ENCODE measurements at places on chromosomes 5 and 9. TPM values are rescaled to one million over a fixed set of nuclear protein-coding genes. Genes with fewer than 3 reads are reported as not detected.

DNA sequence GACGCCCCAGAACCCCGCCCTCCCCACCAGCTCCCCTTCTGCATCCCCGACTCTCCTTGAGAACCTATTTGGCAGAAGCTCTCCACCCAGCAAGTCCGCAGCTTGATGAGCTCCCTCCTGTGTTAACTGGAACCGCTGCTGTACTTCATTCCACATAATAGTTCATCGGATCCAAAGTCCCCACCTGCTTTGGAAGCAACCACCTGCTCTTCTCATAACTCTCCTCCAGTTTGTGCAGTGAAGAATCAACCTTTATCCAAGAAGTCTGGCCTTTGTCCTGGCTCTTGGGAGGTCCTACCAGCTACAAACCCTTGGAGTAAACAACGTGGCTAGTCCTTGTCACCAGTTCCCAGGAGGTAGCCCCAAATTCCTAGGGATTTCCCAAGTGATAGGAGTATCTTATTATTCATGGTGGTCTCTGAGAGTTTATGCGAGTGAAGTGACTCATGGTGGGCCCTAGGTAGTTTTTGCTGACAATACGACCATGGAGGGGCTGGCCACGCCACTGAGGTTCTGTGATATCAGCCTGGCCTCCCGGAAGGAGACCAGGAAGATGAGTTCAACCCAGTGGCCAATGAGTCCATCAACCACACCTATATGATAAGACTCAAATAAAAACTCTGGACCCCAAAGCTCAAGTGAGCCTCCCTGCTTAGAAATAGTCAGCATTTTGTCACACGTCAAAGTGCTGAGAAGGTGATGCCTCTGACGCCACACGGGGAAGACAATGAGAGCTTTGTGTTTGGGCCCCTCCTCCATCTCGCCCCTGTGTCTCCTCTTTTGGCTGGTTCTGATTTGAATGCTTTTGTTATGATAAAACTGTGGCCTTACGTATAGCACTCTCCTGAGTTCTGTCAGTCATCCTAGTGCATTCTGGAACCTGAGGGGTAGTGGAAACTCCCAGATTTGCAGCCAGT lies 3.6 kb upstream of the IL4 start:
- no peak for DNase-seq

DNA sequence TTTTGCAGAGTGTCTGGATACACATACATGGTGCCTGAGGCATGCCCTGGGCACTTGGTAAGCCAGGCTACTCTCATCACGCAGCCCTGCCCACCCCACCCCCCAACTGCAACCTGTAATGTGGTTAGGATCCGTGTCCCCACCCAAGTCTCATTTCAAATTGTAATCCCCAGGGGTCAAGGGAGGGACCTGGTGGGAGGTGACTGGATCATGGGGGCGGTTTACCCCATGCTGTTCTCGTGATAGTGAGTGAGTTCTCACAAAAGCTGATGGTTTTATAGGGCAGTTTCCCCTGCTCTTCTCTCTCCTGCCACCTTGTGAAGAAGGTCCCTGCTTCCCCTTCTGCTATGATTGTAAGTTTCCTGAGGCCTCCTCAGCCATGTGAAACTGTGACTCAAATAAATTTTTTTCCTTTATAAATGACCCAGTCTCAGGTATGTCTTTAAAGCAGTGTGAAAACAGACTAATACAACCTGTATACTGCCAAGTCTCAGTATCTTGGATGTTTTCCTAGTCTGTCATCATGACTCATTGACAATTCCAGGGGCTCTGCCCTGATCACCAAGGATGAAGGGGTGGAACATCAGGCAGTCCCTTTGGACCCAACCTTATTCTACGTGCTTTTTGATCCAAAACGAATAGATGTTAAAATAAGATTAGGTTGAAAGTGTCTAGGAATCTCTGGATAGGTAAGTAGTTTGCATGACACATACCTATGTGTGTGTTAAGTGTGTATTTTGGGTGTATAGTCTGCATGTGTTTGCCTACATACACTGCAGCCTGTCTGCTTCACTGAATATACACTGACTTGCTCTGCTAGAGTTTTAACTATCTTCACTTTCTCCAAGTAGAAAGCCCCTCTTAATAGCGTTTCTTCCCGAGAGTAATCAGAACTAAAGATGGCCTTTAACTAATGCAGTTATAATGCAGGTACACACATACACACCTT lies 293.8 kb downstream of the SLIT3 start:
- no peak for DNase-seq

Gene C9orf153
- total RNA-seq, result not detected

GRCh38 chr9:119873877-119874276 lies 504.6 kb upstream of the BRINP1 start:
- DNase-seq, result no peak

Gene ANKRD33B
- total RNA-seq, result 2.9 TPM

- DNase-seq, result no peak
These were observed 26.9 kb upstream of the CORO2A start for GRCh38 chr9:98219364-98219716.

- DNase-seq, result no peak
These were observed 10.2 kb downstream of the RECK start for GRCh38 chr9:36046923-36047322.

DNA sequence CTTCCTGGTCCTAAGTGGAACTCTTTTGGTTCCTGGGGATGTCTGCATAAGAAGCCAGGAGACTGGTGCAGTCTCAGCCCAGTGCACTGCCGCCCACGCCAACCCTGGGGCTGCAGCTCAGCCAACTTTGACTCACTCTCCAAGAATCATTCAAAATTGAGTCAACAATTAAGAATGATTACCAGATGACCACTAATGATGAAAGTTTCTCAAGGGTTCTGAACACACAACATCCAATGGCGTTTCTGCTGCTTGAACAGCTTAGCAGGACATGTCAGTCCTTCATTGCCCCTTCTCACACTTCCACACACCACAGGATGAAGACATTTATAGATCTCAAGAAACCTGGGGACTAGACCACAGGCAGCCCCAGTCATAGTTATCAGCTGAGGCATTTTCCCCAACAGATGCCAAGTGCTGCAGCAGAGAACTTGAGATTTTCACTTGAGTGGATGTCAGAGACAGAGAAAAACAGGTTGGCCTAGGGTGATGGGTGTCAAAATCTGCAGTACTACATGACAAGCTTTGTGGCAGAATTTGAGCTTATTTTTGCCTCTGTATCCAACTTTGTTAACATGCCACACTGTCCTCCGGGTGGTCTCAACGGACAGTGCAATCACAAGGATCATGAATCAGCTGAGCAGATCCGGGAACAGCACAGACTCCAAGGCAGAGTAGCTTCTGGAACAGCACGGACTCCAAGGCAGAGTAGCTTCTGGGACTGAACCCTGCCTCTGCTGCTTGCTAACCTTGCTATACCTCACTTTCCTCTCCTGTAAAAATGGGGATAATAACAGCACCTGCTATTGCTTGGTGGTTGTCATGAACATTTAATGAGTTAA lies 356.1 kb downstream of the SPOCK1 start:
- peak; percentile 60 for DNase-seq

DNA sequence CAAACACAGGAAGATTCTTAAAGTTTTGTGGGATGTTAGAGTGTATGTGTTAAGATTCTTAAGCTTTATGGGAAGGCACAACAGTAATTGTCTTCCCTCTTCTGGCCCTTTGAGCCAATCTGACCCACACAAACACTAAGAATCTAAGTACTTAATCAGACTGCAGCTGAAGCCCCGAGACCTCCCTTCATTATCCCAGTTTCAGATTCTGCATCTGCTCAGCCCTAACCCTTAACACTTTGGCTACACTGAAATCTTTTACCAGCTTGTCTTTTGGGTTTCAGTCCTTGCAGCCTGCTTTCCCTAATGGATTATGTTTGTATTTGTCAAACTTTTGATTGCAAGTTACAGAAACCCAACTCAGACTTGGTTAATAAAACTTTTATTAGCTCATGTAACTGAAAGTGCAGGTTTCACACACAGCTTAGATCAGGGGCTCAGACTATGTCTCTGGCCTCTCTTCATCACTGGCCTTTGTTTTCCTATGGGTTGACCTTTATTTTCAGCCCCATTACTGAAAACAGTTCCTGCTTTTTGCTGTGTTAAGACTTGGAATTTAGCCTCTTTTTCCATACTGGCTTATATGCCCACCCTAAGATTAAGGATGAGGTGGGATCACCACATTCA lies 71.5 kb downstream of the COX7C start:
- no peak for DNase-seq

GRCh38 chr9:4678679-4679267 lies 596 bp upstream of the CDC37L1 start:
- no peak for DNase-seq

Gene GABRP
- total RNA-seq, result 1,278 TPM

GRCh38 chr5:42745856-42746255 lies 10.8 kb upstream of the CCDC152 start:
- DNase-seq, result no peak

Gene HEMGN
- total RNA-seq, result not detected

Gene HTR4
- total RNA-seq, result not detected

- no peak for DNase-seq
These were observed 44.7 kb upstream of the ITGA1 start for GRCh38 chr5:52743012-52743411.

Gene DRD1
- not detected for total RNA-seq

GRCh38 chr5:62260513-62260912 lies 45.5 kb upstream of the KIF2A start:
- no peak for DNase-seq

DNA sequence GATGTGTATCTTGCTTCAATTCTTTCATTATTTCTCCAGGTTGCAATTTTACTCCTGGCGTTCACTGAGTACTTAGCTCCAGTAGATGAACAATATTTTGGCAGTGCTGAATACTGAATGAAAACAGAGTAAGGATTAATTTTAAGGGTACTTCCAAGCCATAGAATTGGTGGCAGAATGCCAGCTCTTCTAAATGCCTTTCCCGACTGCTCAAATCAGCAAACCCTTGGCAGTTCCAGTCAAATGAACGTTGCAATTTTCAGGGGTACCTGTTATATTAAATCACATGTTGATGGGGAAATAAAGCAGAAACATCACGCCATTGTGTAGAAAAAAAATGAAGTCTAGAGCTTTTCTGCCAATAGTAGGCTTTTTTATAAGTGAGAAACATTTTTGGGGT lies 282.4 kb upstream of the RPS23 start:
- no peak for DNase-seq

Gene FOXD4
- 1.7 TPM for total RNA-seq

DNA sequence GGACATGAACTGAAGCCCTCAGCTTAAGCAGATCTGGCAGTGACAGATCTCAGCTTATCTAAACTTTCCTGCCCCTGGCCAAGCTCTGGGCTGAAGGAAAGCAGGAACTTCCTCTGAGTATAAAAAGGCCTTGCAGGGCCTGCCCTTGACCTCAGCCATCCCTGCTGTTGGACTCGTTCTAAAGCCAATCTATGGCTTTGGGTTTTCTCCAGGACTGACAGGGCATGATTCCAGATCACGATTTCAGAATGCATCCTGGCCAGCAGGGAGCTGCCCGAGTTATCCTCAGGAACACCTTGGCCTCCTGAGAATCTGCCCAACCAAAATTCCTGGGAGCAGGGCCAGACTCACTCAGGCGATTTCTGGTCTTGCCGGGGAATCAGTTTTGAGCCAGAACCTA lies 502.7 kb downstream of the TLE4 start:
- no peak for DNase-seq

DNA sequence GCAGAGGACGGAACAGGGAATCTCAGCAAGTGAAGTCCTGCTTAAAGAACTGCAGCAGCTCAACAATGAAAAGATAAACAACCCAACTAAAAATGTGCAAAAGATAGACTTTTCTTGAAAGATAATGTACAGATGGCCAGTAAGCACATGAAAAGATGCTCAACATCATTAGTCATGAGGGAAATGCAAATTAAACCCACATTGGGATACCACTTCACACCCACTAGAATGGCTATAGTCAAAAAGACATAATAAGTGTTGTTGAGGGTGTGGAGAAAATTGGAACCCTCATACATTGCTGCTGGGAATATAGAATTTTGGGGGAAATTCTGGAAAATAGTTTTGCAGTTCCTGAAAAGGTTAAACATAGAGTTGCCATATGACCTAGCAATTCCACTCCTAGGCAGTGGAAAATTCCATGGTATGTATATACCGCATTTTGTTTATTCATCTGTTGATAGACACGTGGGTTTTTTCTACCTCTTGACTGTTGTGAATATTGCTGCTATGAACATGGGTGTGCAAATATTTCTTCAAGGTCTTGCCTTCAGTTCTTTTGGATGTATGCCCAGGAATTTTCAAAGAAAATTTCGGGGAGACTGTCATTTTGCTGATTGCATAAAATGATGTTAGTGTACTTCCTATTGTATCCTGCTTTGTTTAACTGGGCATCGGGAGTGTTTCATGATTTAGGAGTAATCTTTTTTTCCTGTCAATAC lies 7.2 kb downstream of the CNOT8 start:
- no peak for DNase-seq

DNA sequence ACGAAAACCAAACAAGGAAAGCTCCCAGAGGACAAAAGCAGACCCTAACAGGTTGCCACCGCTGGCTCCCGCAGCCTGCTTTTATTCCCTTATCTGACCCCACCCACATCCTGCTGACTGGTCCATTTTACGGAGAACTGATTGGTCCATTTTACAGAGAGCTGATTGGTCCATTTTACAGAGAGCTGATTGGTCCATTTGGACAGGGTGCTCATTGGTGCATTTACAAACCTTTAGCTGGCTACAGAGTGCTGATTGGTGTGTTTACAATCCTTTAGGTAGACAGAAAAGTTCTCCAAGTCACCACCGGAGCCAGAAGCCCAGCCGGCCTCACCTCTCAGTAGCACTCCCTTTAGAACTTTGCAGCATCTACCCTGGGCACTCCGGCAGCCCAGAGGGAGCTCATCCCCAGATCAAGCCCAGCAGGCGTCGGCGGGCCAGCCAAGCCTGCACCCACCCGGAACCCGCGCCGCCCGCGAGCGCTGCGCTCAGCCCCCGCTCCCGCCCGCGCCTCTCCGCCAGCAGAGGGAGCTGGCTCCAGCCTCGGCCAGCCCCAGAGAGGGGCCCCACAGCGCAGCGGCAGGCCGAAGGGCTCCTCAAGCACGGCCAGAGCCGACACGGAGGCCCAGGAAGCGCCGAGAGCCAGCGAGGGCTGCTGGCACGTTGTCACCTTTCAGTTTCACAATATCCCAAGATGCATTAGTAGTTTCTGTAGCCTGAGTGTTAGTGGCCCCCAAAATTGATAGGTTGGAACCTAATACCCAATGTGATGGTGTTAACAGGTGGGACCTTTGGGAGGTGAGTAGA lies 35.3 kb upstream of the CLPTM1L start:
- peak; percentile 56 for DNase-seq

GRCh38 chr5:54988218-54988617 lies 2.8 kb upstream of the ESM1 start:
- no peak for DNase-seq

DNA sequence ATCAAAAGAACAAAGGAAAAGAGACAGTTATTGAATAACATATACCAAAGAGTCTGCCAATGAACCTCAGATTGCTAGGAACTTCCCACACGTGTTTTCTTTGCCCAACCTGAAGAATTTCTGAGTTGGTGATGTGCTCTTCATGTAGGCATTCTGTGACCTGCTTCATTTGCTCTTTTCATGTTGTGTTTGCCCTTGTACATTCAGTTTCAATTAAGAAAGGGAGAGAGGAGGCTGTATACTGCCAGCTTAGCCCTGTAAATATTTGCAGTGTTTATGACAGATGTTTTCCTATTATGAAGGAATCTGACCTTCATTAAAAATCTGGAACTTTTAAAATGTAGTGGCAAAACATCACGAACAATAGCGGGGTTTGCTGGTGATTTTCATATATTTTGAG lies 168.5 kb downstream of the GAS1 start:
- no peak for DNase-seq

Measured in Calu3 (cell line).